ENCODE measurements at places on chromosomes 7 and 10.

- DNase-seq: no peak
Observed at GRCh38 chr10:52652431-52653262, 119.9 kb downstream of the MBL2 start.

DNA sequence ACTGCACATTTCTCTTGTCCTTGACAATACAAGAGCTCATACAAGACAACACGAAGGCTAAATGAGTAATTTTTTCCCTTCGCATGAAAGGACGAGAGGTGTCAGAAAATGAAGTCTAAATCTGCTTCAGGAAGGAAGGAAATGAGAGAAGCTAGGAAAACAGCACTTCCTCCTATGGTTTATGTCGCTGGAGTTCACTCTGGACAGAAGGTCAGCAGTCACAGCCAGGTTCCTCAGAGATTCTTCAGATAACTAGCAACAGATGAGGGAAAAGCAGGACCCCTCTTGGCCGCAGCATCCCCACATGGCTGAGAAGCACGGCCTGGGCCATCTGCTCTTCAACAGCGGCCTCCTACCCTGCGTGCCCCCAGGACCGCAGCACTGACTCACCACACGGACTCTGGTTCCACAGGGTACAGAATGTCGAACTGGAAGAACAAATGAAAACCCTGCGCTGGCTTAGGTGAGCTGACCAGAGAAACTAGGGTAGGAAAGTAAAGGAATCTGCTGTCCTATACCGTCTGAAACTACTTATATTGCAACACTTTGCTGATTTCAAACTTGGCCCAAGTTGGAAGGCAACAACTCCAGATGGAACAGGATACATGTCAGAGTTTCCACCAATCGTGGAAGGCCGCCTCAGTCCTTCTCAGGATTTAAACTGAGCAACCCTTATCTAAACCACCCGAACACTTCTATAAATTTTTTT is 26.3 kb downstream of the DNMBP start:
- no peak for DNase-seq

- DNase-seq: no peak
Observed at GRCh38 chr7:158685693-158686092, 18.9 kb downstream of the NCAPG2 start.

GRCh38 chr7:67435894-67436535 is 439.4 kb downstream of the TYW1 start:
- DNase-seq: no peak

DNA sequence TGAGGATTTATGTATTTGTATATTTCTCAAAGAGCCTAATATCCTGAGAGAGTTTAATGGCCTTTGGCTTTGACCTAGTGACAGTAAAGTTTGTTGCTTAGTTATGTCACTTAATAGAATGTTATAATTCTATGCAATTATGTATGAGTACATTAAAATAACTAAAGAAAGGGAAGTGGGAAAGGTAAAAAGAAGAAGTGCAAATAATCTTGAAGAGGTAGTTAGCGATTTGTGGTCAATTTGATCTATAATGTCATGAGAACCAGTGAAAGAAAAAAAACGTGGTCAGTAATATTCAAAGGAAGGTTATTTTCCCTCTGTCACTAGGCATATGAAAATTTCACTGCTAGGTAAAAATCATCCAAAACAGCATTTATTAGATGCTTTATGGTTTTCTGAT is 143.4 kb upstream of the LSM8 start:
- DNase-seq: no peak

All from activated CD8-positive, alpha-beta T cell treated with anti-CD3 and anti-CD28 coated beads, Interleukin-2, amount 10 ng/mL, durations not matched to agents 7 days and 5 days (primary cell).